Activated naive CD4-positive, alpha-beta T cell treated with Interleukin-2 at 50 U/mL for 16 hours (primary cell): ENCODE measurements at places on chromosomes 2 and 18.

DNA sequence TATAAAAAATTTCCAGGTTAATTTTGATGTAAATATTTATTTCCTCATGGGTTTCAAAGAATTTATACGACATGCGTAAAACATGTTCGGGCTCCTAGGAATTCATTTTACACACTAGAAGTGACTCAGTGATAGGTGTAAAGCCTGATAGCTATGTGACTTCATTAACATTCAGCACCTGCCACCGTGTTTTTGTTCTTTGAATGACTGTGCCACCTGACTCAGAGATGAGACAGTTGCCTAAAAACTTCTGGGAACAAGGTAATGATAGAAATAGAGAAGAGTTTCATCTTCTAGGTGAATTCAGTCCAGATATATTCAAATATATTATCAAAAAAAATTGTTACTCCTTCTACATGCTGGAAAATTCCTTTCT is 10.0 kb downstream of the IL1R2 start:
- peak; percentile 44 for DNase-seq

DNA sequence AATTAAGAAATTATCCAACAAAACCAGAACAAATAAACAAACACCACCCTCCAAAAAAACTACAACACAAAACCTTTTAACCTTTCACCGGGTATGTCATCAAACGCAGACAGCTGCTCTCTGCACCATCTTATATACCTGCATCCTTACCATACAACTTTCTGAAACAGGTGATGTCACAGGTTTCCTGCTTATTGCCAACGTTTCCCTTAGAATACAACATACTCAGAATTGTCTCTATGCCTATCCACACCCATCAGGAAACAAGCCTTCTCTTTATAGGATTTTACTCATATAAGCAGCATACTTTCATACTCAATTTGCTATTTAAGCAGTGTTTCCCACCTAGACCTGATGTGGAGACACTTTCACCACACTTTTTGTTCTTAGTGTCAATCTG is 181.0 kb downstream of the DYM start:
- no peak for DNase-seq

DNA sequence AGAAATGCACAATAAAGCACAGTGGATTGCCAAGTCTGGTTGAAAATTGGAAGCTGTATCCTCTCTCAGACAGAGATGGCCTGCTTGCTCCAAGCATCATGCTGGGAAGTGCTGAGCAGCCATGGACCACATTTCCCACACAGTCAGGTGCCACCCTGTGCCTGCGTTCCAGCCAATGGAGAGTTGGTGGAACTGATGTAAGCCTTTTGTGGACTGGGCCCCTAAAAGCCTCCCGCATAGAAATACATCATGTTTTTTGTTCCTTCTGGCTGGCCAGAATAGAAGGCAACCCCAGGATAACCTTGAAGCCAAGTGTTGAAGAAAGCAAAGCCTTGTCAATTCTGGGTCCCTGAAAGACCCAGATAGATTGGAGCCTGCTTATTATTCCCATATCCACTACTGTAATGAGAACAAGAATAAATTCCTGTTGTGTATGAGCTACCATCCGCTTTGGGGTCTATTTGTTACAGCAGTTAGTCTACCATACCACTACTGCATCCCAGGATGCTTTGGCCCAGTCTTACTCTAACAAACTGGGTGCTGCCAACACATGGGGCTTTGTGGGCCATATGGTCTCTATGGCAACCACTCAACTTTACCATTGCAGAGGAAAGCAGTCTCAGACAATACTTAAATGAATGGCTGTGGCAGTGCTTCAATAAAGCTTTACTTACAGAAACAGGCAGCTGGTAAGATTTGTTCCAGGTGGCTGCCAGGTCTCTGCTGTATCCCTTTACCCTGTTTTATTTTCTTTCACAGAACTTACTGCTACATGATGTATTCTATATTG is 65.4 kb downstream of the POLE4 start:
- no peak for DNase-seq

- DNase-seq, result no peak
Observed at GRCh38 chr2:33292981-33293595, 183.4 kb upstream of the RASGRP3 start.

- DNase-seq, result no peak
Observed at GRCh38 chr2:20145497-20146193, 79.3 kb downstream of the SDC1 start.

- no peak for DNase-seq
Observed at GRCh38 chr2:210611466-210611865, 55.1 kb downstream of the CPS1 start.

DNA sequence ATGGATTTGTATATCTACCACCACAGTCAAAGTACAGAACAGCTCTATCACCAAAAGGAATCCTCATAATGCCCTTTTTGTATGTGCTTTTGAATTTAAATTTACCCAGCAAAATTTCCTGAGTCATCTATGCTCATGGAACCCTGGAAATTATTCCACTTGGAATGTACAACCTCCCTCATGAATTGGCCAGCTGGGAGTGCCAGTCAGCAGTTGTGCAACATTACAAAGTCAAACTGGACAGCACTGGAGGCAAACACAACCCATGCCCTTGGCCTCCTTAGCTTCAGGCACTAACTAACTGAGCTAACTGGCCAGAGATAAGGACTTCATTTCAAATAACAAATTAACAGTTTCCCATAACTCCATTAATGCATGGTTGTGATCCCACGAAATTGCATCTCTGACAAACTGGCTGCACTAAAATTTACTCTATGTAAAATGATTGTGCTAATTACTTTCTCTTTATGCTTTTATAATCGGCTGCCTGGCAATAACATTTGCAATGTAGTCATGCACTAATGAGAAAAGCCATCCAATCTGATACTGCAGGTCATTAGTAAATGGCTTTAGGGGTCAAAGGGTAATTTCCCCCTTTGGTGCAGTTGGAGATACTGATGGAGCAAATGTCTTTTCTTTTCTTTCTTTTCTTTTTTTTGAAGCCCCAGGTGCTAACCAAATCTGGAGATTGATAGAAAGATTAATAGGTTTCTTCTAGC is 270.5 kb downstream of the ACTR3 start:
- no peak for DNase-seq

DNA sequence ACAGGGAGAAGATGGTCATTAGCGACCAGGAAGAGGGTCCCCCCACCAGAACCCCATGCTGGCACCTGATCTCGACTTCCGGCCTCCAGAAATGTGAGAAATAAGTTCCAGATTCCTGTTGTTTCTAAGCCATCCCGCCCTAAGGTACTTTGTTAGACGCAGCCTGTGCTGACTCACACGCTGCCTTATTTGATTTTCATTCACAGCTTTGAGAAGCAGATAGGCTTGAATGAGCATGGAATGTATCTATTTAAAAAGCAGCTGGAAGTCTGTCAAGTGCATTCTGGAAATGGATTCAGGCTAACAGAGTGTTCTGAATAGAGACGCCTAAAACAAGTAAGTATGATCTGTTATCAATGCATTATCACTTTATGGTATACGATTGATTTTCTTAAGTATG is 8.3 kb upstream of the IL1R2 start:
- DNase-seq, result no peak

DNA sequence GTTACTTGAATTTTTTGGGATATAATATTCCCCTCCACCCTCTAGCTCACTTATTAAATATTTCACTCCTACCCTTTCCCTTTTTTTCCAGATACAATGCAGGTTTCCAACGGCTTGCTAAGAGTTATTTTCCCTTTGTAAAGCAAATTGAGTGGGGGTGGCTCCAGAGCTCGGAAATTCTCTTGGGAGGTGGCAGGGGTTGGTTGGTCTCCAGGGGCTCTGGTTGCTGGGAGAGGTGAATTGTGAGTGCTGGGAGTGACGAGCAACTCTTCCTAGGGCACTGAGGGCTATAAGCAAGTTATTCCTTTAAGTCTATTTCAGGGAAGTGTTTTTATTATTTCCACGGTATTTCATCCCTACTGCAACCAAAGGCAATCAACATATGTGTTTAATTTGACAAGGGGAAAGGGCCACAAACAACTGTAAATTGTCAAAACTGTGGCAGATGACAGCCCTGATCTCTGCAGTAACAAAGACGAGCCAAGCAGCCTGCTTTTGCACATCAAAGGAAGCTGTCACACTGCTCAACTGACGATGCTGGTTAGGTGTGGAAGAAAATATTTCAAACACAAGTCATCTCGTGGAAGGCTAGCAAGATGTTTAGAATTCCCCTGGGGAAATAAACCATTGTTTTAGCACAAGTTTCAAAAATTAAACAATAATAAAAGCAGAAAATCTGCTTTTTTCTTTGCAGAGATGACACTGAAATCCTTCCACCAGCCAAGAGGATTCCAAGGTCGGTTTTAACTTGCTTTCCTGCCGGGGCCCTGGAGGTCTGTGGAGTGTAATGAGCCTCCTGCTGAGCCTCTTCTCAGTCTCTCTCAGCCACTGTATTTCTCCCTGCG is 34.8 kb upstream of the ASXL2 start:
- DNase-seq, result no peak

GRCh38 chr2:28164280-28164801 is 228.3 kb upstream of the FOSL2 start:
- no peak for DNase-seq

DNA sequence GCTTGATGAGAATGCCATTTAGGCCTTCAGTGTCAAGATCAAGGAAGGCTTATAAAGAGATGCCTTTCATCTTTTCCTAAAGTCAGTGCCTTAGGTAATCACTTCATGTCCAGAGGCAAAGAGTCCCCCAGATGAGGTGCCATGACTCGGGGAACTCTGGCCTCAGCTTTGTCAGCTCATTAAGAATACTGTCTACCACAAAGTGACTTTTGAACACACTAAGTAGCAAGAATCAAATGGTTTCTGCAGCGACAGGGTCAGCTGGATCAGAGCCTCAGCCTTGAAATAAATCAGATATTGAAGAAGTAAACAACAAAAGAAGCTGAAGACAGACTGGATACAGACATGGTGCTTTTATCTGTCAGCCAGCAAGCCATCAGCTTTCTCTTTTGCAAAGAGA is 120.1 kb upstream of the SLC39A10 start:
- no peak for DNase-seq

GRCh38 chr2:4295680-4296079 is 592.3 kb downstream of the DCDC2C start:
- DNase-seq, result no peak

DNA sequence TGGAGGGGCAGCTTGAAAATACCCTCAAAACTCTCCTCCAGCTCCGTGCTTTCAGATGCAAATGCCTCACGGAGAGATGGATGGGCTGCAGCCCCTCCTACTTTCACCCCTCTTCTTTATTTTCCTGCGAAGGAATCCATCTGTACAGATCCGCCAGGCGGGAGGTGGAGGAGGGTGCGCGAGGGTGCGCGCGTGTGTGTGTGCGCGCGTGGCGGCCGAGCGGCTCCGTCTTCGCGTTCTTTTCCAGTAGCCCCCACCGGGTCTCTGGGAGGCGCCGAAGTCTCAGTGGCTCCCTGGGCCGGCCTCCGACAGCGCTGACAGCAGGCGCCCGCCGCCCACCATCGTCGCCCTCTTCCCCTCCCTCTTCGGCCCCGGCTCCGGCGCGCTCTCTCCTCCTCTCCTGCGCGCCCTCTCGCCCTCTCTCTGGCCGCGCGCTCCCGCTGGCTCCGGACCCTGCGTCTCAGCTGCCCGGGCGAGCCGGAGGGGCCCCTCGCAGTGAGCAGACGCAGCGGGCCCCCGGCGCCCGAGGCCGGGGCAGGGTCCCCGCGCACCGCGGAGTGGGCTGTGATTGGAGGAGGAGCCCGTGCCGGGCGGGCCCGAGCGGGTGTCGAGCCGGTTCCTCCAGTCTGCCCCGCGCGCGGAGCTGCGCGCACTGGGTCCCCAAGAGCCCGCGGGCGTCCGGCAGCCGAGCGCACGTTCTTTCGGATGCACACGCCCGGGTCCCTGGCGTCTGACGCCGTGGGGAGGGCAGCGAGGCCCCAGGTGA is at the start of gene CDH7:
CDH7 (plus strand) TSS at position 624 of the 766 bp plus-strand sequence. CDS start 11,831 bp downstream, outside the sequence.
- DNase-seq, result no peak

GRCh38 chr2:161030260-161031063 is 129.8 kb upstream of the TANK start:
- DNase-seq, result no peak

GRCh38 chr2:152097290-152097800 is 1.5 kb downstream of the CACNB4 start:
- no peak for DNase-seq

GRCh38 chr18:74510770-74511095 is 14.6 kb downstream of the CNDP2 start:
- DNase-seq, result no peak

GRCh38 chr2:195390686-195391321 is 266.2 kb upstream of the SLC39A10 start:
- no peak for DNase-seq

DNA sequence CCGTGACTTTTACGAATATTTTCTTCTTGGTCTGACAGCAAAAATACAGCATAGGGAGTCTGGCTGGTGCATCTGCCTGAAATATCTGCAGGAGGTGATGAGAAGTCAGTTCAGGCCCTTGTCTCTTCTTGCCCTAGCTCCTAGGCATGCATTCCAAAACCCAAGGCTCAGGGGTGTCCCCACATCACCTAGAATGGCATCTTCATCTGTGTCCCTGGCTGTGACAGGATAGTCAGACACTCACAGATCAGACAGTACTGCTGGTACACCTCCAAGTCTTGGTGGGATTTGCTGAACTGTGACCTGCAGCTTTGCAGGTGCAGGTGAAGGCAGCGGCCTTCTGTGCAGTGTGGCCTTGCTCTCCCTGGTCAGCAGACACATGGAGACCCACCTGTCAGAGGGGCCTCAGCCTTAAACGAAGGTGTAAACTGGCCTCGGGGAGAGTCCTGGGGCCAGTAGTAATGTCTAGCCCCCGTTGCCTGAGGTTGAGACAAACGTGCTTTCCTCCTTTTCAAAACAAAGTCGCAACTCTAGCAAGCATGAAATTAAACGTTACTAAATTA is 42.8 kb downstream of the MBP start:
- DNase-seq, result no peak

- DNase-seq, result no peak
Observed at GRCh38 chr2:154120706-154121105, 249.0 kb downstream of the GALNT13 start.

GRCh38 chr2:26904839-26905238 is 56.9 kb downstream of the DPYSL5 start:
- DNase-seq, result no peak

DNA sequence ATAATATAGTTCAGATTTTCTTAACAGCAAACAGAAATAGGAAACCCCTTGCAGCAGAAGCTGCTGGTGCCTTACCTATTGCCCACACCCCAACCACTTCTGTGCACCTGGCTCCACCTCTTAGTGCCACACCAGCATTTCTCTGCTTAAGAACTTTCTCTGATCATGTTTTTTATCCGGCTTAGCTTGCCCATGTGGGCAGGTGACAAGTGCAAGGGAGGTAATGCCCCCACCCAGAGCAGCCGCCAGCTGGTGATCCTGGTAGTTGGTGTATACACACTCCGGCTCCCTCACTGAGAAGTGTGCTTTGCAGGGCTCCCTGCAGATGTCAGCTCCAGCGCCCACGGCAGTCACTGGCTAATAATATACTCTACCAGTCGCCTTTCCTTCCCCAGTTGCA is 126.3 kb downstream of the ALPK2 start:
- DNase-seq, result no peak

DNA sequence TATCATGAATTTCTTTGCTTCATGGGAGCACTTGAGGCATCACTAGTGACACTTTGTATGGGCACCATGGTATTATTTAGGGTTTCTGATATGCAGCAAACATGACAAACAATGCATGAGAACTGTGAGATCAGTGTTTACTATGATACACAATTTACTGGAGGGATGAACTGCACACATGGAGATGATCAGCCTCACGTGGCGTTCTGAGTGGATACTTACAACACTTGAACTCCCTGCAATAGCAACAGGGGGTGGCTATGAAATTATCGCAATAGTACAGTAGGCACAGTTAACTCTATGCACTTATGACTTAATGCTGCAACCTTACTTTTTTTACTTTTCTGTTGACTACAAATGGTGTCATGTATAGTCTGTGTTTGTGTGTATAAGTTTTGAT is 18.5 kb upstream of the UGT1A8 start:
- DNase-seq, result no peak

GRCh38 chr2:145723872-145724271 is 1204.0 kb upstream of the ZEB2 start:
- DNase-seq, result no peak
